NCI-H1105 treated with DMSO at 0.1 percent for 48 hours (cell line): ENCODE measurements at places on chromosomes 3 and 15.

DNA sequence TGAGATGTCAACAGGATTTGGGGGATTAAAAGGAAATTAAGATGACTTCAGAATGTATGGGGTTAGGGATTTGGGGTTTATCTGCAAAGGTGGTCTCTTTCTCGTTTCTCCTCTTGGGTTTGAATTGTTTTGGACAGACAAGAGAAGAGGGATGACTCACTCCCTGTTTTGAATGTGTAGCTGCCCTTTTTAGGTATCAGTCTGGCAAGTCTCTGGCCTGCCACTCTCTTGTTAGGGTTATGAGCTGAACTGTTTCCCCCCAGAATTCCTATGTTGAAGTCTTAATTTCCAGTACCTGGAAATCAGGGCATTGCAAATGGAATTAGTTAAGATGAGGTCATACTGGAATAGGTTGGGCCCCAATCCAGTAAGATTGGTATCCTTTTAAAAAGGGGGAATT is 291.7 kb downstream of the MEX3B start:
- DNase-seq = no peak

DNA sequence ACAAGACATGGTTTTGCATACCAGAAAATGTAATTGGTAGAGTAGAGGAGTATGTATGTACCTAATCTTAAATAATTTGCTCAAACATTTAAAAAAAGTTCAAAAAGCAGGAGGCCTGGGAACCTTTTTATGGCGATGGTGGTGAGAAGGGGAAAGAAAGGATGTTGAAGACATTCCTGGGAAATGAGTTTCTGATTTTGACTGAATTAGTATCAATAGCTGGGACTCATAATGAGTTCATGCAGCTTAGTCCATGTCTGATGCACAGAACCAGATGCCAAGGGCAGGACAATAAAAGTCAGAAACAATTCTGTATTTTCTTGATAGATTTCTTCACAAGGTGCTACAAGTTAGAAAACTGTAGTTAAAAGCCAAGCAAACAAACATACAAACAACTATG is 395.3 kb downstream of the GAP43 start:
- no peak for DNase-seq

DNA sequence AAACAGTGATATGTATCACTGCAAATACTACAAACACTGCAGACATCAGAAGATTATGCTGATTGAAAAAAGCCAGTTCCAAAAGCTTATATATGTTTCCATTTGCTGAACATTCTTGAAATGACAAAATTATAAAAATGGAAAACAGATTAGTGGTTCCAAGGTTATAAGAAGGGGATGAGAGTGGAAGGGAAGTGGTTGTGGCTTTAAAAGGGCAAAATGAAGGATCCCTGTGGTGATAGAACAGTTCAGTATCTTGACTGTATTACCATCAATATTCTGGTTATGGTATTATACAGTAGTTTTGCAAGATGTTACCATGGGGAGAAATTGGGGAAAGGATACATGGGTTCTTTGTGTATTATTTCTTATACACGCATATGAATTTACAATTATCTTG is 77.8 kb downstream of the DZIP3 start:
- DNase-seq = no peak

GRCh38 chr3:196979545-196979944 is 10.9 kb upstream of the PIGZ start:
- DNase-seq = no peak

- DNase-seq = no peak
Observed at GRCh38 chr3:52982839-52983238, 63.0 kb downstream of the SFMBT1 start.

- no peak for DNase-seq
Observed at GRCh38 chr3:106398891-106399600, 530.2 kb upstream of the CBLB start.

DNA sequence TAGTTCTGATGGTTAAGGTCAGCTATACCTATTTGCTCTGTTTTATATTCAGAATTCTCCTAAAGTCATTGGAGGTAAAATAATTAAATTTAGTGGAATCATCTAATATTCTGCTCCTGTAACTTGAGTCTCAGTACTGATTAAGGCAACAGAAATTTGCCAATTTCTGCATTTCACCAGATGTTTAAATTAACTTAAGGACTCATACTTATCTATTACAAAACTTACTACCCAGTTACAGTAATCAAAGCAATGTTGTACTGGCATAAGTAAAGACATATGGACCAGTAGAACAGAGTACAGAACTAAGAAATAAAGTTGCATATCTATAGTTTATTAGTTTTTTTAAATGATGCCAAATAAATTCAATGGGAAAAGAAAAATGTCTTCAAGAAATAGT is 1043.8 kb downstream of the OTOL1 start:
- no peak for DNase-seq

GRCh38 chr15:20272422-20273184 is 269.0 kb downstream of the GOLGA6L6 start:
- DNase-seq = no peak

DNA sequence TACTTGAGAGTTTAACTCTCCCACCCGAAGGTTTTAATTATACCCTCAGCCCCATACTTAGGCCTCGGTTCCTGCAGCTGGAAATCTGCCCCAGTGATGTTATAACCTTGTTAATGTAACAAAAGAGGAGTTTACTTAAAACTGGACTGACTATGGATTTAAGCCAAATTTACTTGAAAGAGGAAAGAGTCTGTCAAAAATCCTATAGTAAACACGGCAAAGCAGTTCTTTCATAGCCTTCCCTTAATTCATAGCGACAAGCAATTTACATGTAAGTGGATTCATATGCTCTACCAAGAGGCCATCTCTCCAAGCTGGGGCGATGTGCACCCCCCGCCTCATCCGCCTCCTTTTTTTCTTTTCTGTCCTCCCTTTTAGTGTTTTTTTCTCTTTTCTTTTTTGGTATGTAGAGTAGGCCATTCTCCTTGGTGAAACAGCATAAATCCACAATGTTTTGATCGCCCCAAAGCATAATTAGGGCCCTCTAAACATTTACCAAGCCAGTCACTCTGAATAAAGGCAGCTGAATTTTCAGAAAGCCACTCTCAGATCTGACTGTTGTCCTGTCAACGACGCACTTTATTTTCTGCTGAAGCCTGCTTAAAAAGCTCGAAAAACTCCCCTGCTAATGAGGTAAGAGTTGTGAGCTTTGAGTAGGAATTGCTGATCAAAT is 373.1 kb upstream of the WNT5A start:
- DNase-seq = peak; percentile 85

- peak; percentile 44 for DNase-seq
Observed at GRCh38 chr3:46356909-46357308, 3.0 kb downstream of the CCR2 start.

DNA sequence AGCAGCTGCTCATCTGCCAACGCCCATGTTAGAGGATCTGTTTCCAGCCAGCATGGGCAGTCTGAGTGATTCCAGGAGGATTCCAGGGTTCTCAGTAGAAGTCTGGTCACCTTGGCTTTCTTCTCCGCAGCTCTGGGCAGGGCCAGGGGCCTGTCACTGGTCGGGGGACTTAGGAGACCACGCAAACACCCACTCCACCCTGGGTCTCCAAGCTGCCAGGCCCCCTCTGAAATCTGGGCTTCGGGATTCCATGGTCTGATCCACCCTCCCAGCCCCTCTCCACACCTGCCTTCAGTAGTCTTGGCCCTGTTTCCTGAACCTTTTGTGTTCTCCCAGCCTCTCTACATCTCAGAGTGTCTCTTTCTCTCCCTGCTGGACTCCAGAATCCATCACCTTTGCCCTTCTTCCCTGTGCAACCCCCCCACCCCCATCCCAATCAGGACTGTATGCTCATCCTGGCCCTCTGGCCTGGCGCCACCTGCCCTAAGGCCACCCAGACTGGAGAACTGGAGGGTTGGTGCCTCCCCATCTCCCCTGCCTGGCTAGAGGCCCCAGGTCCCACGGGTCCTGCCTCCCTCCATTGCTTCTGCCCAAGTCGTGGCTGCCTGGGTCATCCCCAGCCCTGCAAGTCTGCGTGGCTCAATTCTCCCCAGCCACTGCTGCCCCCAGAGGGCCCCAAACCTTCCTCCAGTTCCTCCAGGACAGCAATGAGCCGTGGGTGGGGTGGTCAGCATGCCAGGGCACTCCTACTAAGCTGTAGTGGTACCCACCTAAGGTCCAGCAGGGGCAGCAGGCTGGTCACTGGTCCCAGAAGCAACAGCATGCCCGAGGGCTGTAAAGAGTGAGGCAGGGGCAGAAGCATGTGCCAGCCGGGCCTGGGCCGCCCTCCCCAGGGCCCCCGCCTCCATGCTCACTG is 102.8 kb downstream of the TBC1D2B start:
- DNase-seq = no peak

DNA sequence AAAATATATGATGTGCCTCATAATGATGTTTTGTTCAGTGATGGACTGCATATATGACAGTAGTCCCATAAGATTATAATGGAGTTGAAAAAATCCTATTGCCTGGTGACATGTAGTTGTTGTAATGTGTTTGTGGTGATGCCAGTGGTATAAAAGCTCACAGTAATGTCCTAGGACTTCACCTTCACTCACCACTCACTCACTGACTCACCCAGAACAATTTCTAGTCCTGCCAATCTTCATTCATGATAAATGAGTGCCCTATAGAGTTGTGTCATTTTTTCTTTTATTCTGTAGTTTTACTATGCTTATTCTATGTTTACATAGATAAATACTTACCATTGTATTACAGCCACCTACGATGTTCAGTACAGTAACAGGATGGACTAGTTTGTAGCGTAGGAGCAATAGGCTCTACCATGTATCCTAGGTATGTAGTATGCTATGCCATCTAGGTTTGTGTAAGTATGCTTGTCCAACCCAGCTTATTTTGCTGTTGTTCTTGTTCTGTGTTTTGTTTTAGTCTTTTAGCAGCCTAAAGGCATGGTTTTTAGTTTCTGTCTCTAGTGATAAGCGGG is 88.5 kb upstream of the LRRFIP2 start:
- no peak for DNase-seq

GRCh38 chr3:189563853-189564563 is 67.2 kb upstream of the TP63 start:
- DNase-seq = no peak

- DNase-seq = no peak
Observed at GRCh38 chr15:92232317-92232716, 161.4 kb upstream of the ST8SIA2 start.
